H9 (cell line): ENCODE measurements at places on chromosomes 5 and 9.

- DNase-seq = no peak
Measured at GRCh38 chr5:39720136-39720535, 295.4 kb upstream of the DAB2 start.

GRCh38 chr9:116549061-116549664, 137.9 kb upstream of the TRIM32 start:
- no peak for DNase-seq

DNA sequence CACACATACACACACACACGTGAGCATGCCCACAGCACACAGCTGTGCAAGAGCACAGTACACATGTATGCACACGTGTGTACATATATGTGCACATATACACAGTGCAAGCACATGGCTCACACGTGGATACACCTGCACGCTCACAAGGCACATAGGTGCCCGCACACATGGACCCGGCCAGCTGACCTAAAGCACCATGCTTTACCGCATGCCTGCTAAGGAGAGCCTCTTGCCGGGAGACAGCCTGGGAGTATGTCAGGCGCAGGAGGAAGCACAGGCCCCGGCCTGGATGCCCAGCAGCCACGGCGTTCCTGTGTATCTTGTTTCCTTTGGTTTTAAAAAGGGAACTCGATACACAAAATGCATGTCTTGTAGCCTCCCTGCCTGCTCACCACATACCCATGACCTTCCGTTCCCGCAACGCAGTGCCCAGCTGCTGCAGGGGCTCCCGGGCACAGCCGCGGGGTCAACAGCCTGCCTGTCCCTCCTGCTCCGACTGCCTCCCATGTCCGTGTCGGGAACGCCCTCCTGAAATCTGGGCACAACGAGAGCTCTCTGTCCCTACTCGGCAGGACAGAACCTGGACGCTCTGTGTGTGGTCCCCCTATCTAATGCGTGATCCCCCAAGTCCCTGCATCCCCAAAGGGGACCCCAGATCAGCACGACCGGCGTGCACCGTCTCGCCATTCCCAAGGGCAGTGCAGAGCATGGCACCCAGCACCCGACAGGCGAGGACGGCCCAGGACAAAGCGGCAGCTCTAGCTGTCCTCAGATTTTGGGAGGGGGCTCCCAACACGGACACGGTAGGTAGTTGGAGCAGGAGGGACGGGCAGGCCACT, 3.6 kb downstream of the SLC12A7 start:
- no peak for DNase-seq

DNA sequence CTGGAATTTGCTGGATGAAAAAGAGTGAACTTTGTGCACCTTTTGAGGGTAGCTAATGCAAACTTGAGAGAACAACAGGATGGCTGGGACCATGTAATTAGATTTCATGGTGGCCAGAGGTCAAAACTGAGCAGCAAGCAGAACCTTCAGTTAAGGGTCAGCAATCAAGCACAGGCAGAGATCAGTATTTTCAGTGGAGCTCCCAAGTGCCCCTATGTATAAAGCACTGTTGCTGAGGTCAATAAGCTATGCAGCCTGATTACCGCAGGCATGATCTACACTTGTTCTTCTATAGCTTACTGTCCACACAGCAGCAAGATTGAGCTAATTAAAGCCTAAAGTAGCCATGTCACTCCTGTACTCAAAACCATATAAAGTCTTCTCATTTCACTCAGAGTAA, 62.1 kb upstream of the TMC1 start:
- DNase-seq = no peak

DNA sequence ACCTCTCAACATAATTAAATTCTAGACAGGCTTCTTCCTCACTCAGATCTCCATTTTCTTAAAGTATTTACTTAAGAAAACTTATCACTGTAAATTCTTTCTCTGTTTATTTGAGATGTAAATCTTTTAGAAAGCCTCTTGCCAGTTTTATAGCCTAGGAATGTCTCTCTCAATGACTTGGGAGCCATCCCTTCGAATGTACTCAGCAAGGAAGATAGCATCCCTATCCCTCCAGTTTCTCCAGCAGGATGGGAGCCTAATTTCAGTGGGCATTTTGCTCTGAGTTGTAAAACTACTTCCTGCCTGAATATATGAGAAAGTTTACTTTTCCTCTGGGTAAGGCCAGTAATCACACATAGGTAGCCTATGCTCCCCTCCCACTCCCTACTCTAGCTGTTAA, 558.5 kb upstream of the ARRDC3 start:
- no peak for DNase-seq

DNA sequence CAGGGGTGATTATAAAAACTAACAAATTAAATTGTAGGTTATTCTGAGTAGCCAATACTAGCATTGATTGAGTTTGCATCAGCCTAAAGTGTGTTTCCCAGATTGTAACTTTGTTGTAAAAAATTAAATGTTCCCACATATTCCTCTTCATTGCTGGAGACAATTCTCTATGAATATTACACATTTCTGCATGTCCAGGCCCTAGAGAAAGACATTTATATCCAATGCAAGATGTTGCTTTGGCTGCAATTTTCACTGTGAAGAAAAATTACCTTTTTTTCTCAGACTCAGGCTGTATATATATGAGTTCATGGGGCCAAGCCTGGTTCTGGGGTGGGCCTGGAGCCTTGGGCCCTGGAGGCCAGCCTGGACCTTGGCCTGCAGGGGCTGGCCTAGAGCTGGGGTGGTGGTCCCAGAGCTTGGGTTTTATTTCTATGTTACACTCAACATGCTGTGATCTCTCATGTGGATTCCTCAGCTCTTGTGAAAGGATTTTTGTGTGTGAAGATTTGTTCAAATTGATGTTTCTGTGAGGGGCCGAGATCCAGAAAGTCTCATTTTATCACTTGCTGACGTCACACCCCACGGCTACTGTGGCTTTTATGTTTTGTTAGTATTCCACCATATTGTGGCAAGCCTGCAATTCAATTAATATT, 232.5 kb downstream of the SPATA31A1 start:
- DNase-seq = no peak

GRCh38 chr5:132773601-132774355, 3.3 kb downstream of the SEPTIN8 start:
- DNase-seq = no peak

DNA sequence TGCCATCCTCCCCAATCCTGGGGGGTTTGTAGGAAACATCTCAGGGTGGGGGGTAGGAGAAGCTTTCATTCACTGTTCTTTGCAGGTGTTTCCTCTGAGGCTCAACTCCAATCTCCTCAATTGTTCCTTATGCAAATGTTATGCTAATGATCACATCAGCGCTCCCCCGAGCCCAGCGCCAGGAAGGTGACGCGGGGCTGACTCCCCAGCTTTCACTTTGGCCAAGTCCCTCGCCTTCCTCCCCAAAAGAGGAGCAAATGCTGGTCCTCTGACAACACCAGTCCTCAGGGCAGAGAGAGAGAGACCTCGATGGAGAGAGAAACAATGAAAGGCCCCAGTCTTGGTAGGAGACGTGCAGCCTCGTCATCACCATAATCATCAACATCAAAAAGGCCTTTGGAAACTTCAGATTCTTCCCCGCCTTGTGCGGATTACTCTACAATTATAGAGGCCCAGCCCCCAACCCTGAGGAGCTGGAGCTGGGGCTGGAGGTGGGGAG, 39.1 kb downstream of the PCDH1 start:
- DNase-seq = peak; percentile 90

DNA sequence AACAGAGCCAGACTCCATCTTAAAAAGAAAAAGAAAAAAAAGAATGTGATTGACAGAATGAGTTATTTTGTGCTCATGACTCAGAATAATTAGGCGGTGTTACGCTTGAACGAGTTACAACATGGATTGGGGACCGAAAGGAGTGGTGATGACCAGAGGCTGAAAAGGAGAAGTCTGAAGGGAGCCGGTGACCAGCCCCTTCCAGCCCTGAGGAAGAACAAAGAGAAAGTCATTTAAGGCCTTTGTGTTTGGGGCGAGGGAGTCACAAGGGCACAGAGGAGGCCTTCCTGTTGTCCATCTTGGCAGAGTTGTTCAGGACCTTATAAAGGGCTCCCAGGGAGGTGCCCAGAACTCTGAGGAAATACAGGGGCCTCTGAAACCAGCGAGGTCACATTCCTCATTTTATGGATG, 131.6 kb downstream of the GOLPH3 start:
- DNase-seq = no peak

DNA sequence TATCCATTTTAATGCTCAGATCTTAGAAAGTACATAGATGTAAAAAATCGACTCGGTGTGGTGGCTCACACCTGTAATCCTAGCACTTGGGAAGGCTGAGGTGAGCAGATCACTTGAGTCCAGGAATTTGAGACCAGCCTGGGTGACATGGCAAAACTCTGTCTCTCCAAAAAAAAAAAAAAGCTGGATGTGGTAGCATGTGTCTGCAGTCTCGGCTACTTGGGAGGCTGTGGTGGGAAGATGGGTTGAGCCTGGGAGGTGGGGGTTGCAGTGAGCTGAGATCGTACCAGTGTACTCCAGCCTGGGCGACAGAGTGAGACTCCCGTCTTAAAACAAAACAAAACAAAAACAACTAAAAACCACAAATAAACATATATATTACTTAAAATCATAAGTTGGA, 61.4 kb downstream of the RASA1 start:
- DNase-seq = no peak

GRCh38 chr5:135141303-135142268, 107.6 kb upstream of the PITX1 start:
- no peak for DNase-seq

DNA sequence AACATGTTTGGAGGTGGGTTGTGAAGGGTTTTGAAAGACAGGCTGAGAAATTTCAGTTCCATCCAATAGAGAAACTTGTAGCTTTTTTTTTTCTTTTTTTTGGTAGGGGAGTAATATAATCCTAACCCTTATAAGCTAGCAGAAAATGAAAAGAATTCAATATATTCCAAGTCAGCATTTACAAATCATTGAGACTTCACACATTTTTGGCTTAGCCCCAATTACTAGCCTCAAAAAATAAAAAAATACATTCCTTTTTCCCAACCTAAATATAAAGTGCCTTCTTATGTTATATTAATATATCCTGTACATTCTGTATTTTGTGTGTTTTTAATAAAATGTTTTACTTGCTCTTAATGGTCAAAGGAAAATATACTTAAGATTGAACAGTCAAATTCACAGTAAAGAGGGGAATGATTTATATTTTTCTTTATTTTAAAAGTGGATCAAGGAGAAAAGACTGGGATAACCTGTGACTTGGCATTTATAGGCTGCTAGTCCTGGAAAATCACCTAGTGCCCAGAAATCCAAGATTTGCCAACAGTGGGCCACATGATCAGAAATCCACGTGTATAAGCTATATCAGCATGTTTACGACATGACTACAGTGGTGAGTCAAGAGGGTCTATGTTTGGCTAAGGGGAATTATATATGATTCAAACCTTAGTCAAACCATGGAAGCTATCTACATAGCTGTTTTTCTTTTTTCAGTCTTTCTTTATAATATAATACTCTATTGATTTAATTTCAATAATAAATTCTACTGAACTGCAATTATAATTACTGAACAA, 14.5 kb downstream of the HACD4 start:
- no peak for DNase-seq

DNA sequence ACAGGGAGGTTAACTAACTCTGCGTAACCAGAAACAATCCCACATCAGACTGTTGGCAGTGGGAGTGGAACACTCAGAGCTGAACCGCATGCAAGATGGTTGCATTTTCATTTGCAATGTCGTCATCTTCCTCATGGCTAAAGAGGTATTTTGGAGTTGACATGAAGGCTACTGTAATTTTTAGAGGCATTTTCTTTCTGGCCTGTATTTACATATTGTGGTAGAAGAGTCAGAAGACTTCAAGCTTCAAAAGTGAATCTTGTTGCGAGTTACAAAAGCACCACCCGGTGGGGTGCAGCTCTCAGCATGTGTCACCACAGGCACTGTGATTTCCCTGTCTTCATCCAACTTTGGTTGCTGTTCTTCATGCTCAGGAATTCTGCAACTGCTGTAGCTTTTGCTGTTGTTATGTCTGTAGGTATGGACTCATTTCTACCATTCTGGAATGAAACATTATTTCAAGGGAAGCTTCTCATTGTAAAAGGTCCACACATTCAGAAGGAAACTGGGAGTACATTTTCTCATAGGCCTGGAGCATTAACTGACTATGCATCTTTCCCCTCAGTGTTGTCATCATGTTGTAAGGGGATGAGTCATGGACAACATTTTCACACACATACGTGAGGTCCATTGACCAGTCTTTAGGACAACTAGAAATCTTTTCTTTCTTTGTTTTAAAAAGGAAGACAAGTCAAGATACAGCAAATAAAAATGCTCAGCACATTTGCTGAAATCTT, 35.4 kb upstream of the GDNF start:
- no peak for DNase-seq

- no peak for DNase-seq
Measured at GRCh38 chr5:74623748-74624408, 16.6 kb downstream of the ENC1 start.

GRCh38 chr5:36642089-36642488, 35.7 kb downstream of the SLC1A3 start:
- no peak for DNase-seq

DNA sequence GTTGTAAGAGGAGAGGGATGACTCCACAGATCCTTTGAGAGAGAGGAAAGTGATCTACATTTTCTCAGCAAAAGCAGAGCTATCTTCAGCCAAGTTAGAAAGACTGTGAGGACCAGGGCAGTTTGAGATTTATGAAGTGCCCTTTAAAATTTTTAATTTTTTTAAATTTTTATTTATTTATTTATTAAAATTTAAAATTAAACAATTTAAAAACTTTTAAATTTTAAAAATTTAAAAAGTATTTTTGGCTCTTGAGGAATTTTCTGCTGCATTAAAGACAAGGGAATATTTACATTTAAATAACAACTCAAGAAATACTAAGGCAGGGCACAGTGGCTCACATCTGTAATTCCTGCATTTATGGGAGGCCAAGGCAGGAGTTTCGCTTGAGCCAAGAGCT, 30.4 kb upstream of the OCLN start:
- DNase-seq = no peak

DNA sequence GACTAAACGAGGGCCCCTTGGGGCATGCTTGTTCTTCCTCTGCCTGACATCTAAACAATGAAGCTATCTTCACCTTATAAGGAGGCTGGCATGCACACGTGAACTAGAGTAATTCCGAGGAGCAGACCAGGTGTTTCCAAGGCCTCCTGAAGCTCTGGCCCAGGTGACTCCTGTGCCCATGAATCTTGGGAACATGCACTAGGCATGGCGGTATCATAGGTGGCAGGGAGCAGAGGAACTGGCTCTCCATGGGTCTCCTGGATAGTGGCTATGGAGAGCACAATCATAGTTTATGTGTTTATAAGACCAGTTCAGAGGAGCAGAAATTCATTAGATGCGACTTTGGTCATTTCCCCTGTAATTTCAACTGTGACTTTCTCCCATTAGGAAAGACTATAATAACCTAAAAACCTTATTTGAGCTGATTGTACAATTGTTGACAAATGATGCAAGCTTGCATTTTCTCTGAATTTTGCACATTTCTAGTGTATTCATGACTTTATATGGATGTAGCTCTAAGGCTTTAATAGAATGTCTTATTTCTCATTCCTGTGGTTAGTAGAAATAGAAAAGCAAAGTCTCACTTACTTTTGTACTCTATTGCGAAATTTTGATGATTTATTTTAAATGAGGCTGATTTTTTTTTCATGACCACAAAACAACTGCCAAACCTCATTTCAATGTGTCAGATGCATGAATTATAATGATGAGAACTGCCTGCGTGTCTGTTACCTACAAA, 135.3 kb upstream of the RPS23 start:
- DNase-seq = no peak

GRCh38 chr5:135013947-135014570, 20.0 kb downstream of the PITX1 start:
- DNase-seq = peak; percentile 20
